ENCODE measurements at places on chromosomes 7 and 10.

DNA sequence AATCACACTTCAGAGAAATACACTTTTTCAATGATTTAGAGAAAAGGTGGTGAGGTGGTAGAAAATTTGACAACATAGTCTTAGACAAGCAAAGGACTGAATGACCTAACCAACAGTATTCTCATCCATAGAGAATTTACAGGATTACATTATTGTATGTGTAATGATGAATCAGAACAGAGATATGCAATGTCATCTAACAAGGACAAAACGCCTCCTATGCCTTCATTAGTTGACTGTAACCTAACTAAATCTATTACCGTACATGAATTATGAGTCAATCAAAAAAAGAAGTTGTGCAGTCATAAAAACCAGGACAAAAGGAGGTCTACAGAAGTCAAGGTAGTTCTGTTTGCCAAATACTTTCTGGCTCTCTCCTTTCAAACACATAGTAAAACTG, 66.5 kb downstream of the RAB11FIP2 start:
- DNase-seq = no peak

GRCh38 chr10:64148607-64149006, 627.4 kb downstream of the REEP3 start:
- DNase-seq = no peak

- no peak for DNase-seq
These were observed 193.9 kb upstream of the PPP2R2D start for GRCh38 chr10:131706952-131707351.

- DNase-seq = no peak
These were observed 5.3 kb downstream of the GLRX3 start for GRCh38 chr10:130141460-130141859.

- no peak for DNase-seq
These were observed 76.0 kb downstream of the ITGB1 start for GRCh38 chr10:32882076-32882475.

DNA sequence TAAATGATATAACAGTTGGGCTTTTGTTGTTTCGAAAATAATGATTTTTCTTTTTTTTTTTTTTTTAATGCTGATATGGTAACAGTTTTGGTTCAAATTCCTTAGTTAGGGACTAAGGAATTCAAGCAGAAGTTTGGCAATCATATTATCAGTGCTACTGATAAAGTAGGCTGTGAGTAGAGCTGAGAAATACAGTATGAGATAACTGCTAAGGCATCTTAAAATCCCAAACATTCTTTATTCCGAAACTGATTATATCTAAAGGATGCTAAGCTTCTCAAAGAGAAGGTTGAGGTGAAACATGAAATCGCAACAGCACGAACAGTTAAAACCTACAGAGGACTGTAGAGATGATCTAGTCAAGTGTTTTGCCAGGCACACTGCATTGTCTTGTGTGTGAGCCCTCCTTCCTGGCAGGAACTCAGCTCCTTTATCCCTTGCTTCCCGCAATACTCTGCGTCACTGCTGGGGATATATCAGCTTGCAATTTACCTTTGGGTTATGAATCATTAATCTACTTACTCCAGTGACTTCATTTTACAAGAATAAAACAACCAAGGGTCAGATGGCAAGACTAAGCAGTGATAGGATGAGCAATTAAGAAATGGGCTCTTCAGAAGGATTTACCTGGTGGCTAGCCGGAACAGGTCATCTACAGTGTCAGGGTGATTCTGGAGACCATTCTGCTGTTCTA, 36.7 kb downstream of the IRF5 start:
- DNase-seq = no peak

DNA sequence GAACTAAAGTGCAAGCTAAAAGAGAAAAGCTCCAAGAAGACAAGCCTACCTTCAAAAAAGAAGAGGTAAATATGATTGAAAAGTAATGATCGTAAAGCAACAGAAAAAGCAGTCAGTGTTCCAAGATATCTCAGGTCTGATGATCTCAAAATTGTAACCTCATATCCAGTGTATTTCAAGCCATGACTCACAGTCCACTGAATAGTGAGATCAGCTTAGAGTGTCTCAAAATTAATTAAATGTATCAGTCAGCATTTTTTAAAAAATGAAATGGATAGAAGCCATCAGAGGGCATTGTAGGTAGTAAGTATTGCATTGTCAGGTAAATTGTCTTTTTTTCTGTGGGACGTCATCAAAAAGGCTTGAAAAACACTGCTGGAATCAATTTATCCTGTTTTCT, 50.6 kb upstream of the AGBL3 start:
- DNase-seq = no peak

GRCh38 chr10:127040756-127041155, 135.5 kb downstream of the DOCK1 start:
- no peak for DNase-seq

- DNase-seq = no peak
These were observed 111.3 kb downstream of the FRMD4A start for GRCh38 chr10:14219411-14219810.

DNA sequence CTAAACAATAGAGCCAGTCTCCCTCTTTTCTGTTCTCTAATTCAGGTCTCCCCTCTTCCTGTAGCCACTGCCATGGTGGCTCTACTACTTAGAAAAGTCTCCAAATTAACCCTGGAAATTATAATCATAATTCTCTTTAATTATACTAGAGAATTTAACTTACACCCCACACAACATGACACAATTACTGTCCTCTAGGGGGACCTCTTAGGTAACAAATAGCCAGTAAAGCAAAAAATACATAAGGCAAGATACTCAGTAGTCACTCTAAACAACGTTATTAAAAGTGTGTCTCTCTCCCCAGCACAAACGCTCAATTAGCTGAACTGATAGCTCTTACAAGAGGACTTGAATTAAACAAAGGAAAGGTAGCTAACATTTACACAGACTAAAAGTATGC, 44.3 kb upstream of the ZNF107 start:
- DNase-seq = no peak

- no peak for DNase-seq
These were observed 35.8 kb downstream of the RBM17 start for GRCh38 chr10:6124666-6125065.

DNA sequence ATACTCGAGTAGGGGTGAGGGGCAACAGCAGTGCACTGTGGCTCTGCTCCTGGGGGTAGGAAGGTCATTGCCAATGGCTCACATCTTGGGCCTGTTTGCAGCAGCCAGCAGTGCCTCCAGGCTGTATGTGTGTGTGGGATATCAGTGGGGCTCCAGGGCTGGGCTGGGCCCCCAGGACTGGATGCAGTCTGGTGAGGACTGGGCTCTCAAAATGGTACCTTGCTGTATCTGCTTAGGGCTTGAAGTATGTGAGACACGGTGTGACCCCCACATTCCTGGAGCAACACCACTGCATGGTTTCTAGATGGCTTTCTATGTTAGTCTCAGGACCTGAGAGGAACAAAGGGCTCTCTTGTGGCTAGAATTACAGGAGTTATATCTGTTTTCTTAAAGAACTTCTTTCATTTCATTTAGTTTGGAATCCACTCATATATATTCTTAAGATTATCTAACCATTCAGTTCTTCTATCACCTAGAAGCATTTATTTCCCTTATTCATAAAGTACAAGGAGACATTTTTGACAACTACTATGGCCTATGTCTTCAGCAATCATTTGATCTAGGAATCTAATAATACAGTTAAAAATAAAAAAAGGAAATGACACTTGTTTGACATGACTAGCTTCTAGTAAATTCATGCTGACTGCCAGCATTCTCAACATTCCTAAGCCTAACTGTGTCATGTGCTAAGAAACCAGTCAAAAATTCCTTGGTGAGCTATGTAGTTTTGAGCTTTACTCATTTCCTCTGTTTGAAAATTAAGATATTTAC, 443.2 kb upstream of the SEMA3A start:
- no peak for DNase-seq

DNA sequence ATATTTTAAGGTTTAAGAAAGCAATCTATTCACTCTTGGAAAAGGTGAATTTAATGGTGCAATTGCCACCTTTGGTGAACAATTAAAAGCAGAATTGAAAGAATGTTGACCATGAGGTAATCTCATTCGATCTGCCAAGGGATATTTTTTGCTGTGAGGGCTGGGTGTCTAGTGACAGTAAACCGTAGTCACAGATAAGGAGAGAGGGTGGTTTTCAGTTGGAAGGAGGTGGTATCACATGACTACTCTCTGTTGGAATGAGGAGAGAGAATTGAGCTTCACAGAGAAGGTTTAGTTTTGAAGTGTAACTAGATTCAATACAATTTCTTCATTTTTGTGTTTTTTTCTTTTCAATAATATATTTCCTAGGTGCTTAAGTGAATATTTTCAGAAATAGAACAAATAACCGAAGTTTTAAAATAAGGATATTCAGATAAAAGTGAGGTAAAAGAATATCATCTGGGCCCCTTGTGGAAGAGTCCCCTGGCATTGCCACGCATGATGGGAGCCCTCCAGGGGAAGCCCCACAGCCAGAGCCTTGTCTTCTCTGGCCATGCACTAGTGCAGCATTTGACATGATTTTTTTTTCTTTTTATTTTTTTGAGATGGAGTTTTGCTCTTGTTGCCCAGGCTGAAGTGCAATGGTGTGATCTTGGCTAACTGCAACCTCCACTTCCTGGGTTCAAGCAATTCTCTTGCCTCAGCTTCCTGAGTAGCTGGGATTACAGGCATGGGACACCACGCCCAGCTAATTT, 73.4 kb downstream of the GPR141 start:
- DNase-seq = no peak

DNA sequence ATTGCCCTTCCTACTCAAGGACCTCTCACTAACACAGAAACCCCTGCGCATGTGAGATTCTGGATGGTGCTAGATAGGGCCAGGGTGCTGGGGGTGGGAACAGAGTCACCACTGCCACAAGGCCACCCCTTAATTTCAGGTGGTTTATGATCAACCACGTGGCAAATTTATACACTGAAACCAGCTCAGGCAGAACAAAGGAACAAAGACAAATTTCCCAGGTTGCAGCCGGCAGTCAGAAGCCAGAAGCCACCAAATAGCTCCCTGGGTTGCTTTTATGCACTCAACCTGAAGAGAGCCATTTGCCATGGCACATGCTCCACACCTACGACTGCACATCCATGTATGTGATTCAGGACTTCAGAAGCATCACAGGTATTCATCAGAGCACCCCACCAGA, 2.5 kb downstream of the VOPP1 start:
- DNase-seq = no peak

DNA sequence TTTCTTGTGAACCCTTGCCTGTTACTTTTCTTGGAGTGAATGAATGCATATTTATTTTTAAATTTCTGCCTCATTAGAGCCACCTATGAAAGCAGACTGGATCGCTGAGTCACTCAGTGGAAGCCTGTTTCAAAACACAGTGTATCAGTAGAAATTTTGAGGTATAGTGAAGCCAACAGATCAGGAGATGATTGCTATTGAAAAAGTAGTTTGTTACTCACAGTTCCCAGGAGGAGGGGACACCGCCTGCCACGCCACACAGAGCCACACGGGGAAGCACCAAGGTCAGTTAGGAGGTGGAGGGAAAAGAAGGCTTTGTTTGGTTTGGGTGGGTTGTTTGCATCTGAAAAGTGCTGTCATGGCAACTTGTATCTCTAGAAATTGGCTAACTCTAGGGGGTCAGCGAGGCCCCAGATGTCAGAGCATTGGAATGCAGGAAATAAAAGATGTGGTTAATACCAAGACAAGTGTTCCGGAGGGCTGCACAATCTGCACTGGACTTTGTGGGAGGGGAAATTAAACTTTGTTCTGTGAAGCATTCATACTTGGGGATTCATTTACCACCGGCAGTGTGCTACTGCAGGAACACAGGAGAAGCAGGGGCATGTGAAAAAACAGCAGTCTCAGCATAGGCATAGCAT, 106.4 kb upstream of the SDK1 start:
- DNase-seq = no peak

- no peak for DNase-seq
These were observed 9.3 kb downstream of the KLHL7 start for GRCh38 chr7:23114896-23115295.

GRCh38 chr7:21191321-21192073, 236.4 kb upstream of the SP4 start:
- no peak for DNase-seq

- peak; percentile 33 for DNase-seq
These were observed 128.2 kb downstream of the UBE2H start for GRCh38 chr7:129824291-129825208.

DNA sequence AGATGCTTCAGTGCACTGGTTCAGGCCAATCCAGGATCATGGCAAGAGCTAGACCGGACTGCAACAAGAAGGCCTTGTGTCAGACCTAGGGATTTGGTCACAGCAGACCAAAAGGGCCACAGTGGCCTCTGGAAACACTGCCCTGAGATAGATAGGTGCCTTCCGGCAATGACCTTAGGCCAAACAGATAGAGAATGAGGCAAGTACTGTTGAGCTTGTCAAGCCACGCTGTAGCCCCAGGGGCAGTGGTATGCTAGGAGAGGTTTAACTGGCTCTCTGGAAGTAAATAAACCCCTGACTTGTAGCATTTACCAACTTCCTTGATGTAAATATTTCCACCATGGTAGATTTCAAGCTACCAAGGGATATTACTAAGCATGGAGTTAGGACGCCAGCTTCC, 197.5 kb downstream of the GRID1 start:
- DNase-seq = no peak

DNA sequence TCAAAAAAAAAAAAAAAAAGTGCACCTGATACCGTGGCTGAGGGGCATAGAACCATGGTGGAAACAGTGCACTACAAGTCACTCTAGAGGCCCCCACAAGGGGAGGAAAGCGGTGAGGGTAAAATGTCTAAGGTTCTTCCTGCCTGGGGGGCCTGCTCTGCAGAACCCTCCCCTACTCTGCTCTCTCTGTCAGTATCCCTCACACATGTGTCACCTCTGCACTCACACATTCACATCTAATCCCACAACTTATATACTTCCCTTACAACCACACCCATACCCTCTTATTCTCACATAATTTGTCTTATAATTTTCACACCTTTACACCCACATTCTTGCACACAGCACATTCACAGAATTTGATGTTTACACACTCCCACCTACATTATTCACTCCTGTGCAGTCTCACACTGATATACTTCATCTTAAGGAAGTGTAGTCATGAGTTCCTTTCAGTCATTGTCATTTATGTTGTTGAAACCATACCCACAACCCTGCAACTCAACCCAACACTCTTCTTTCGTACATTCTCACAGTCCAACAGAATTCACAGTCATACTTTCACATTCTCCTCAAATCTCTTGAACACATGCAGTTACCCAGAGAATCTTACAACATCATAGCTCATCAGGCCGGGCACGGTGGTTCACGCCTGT, 68.0 kb upstream of the PAX2 start:
- DNase-seq = no peak

DNA sequence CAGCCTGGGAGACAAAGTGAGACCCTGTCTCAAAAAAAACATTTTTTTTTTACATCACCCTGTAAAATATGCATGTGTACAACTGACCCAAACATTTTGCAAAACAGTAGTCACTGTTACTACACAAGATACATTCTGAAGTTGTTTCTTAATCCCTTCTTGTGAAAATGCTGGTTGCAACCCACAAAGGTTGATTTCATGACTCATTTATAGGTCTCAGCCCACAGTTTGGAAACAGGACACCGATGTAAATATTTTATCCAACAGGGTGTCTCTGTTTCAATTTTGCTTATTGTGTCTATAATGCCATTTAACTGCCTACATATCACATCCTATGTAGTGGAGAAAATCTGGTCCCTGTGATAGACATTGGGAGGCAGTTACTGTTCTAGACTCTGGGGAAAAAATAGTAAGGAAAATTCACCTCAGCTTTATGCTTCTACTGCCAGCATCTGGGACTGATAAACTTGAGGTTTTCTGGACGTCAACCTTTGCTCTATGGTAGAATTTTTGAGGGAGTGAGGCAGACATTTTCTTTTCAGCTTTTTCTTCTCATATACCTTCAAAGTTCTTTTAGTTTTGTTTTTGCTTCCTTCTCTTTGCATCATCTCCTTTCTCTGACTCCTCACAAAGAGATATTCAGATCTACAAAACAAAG, 1.6 kb upstream of the RAB19 start:
- no peak for DNase-seq

- DNase-seq = no peak
These were observed 34.3 kb downstream of the NPY start for GRCh38 chr7:24318326-24318725.

Measured in activated CD4-positive, CD25-positive, alpha-beta regulatory T cell treated with anti-CD3 and anti-CD28 coated beads, Interleukin-2, amount 50 U/mL, for 72 hours (primary cell).